Fibroblast of villous mesenchyme (primary cell): ENCODE measurements at places on chromosomes 5 and 9. TPM values are rescaled to one million over a fixed set of nuclear protein-coding genes. Genes with fewer than 3 reads are reported as not detected.

Gene PAXX
- 9.9 and 18.0 TPM in 2 replicates for total RNA-seq

Gene GFRA3
- total RNA-seq: not detected in 2 replicates

Gene TUSC1
- 6.9 and 12.2 TPM in 2 replicates for total RNA-seq

Gene FOXD4L3
- 0.32 TPM in 1 of 2 replicates, not detected in the other for total RNA-seq

Gene ZNF782
- 4.5 and 5.6 TPM in 2 replicates for total RNA-seq

Gene CDC25C
- total RNA-seq: 4.8 and 6.9 TPM in 2 replicates

Gene LRRC19
- total RNA-seq: not detected in 2 replicates

Gene CNTFR
- not detected in 2 replicates for total RNA-seq

Gene NEK6
- total RNA-seq: 41.9 and 43.2 TPM in 2 replicates

Gene ACSL6
- 0.43 TPM in 1 of 2 replicates, not detected in the other for total RNA-seq
